ENCODE measurements at places on chromosomes 11 and 22.

DNA sequence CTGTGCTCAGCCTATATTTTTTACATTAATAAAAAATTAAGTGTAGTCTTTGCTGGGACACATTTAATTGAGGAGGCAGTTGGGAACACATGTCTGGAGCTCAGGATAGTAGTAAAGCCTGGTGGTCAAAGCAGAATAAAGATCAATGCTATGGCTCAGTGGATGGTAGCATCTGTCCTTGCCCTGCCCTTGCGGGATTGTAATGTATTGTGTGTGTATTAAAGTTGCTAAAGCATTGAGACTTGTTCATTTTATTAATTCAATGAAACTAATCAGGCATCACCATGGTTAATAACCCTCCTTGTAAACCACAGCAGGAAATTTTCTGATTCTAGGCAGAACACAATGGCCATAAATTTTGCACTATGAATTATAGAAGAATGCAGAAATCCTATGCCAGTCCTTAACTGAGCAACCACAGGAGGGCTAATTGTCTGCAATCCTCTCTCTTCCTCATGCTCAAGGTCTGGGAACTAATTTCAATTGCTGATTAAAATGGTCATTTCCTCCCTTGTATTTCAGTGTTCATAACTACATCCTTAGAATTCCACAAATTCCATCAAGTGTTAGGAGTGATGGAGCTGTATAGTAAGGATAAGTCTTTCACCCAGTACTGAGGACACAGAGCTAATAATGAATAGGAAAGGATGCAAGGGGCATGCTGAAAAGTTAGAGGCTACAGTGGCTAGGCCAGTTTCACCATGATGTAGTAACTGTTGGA is 403.2 kb upstream of the DDI1 start:
- no peak for DNase-seq

- no peak for DNase-seq
Observed at GRCh38 chr11:107018902-107019493, 722 bp upstream of the GUCY1A2 start.

GRCh38 chr11:92111287-92111686 is 113.3 kb upstream of the FAT3 start:
- DNase-seq: no peak

DNA sequence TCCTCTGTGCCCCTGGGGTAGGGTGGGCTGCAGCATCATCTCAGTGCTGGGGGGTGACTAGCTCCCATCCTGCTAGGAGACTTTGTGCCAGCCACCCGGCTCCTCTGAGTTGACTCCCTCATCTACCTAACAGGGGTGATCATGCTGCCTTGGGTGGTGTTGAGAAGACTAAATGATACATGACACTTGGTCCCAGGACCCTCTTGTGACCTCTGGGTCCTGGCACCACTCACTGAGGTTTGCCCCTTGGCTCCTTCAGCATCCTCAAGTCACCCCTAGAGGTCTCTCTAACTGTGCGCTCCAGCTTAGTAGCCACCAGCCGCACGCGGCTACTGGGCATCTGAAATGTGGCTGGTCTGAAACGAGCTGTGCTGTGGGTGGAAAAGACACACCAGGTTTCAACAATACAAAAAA is 72.1 kb downstream of the LRRC32 start:
- peak; percentile 52 for DNase-seq

DNA sequence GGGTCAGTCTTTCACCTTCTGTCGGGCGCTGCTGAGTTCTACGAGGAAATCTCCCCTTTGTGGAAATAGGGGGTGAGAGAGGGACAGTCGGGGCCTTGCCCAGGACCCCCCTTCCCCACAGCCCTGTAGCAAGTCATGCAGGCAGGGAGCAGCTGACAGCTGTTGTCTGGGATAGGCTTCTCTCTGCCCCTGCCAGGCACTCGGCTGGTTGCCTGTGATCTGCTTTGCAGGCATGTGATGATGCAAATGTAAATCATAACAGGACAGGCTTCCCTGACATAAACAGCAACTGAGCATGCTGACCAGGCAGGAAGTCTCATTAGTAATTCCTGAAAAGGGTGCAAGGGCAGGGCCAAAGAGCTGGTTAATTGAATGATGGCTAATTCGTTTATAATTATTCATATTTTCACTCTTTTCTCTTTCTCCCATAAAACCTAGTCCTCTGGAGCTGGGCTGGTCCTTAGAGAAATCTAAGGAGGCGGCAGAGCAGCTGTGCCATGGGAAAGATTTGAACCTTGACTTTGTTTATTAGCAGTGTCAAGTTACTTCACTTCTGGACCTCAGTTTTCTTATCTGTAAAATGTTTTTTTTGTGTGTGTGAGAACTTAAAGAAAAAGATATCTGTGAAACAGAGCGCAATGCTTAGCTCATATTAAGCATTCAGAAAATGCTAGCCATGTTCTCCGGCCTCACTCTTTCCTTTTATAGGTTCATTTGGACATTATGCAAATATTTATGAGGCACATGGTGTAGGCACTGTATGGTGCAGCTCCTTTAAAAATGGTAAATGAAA is 129.7 kb downstream of the LDLRAD3 start:
- DNase-seq: no peak

DNA sequence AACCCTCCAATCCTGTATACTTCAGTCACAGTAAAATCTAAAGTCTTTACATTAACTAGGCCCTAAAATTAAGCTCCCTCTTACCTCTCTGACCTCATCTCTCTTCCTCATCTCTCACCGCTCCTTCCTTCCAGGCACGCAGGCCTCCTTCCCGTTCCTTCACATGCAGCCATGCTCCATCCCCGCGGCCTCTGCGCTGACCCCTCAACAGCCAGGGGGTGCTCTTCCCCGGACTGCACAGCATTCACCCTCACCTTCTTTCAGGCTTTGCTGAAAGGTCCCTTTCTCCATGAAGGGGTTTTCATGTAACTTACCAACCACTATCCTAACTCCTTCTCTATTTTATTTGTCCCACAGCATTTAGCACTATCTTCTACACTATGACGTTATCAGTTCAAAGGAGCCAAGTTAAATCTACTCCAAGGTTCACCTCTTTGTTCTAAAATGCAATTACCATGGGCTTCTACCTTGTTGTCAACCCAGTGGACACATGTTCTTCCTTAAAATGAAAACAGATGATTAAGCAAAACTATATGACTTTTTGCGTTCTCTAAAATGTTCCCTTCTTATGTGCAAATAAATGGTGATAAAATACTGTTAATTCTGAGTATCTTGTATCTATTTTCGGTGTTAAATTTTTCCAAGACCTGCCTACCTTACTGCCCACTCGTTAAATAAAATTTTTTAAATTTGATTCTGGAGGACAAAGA is 57.8 kb upstream of the APOA1 start:
- DNase-seq: peak; percentile 27

- no peak for DNase-seq
Observed at GRCh38 chr11:68043349-68044144, 4.7 kb downstream of the TCIRG1 start.

- DNase-seq: peak; percentile 94
Observed at GRCh38 chr22:30435674-30436126, 10.1 kb downstream of the MTFP1 start.

DNA sequence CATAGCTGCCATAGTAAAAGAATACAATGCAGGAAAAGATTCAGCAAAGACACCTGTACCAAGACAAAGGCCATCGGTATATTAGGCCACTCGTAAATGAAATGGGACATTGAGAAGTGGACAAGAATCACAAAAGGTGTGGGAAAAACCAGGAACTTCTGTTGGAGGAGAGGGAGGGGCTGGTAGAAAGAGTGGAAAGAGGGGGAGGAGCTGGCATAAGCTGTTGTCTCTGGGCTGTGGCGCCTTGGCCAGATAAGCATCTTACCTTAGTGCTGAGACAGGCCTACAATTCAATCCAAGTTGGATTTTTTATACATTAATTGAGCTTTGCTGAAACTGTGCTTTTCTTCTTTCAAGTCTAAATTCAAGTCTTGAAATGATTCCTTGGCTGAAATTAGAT is 37.1 kb downstream of the ZNF202 start:
- DNase-seq: no peak

DNA sequence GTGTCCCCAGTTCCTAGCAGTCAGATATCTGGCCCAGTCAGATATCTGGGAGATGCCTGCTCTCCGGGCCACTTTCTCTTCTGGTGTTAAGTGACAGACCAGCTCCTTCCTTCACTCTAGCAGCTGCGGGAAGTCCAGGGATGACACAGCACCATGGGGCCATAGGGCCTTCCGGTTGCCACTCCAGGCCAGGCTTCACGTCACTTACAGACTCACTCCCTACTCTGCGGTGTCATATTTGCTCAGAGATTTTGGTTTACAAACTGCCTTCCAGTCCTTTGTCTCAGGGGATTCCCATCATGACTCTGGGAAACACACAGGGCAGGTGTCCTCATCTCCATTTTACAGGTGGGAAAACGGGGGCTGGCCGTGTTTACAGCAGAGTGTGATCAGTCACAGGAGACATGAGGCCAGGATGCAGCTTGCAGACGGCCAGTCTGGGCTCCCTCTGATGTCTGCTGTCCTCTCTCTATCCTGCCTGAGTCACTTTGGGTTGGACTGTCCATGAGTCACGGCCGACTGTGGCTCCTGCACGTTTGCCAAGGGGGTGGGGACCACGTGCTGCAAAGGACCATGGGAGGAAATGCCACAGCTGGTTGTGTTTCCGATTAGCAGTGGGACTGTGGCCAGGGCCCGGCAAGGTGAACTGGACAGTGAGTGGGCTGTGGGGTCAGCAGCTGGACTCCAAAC is 8.2 kb upstream of the TBC1D22A start:
- no peak for DNase-seq

GRCh38 chr11:115751243-115752015 is 247.2 kb upstream of the CADM1 start:
- DNase-seq: no peak

All from CD4-positive, alpha-beta T cell treated with Interleukin-4 for 1 hour (primary cell).